H7 (cell line): ENCODE measurements at places on chromosomes 7 and 10. TPM values are rescaled to one million over a fixed set of nuclear protein-coding genes. Genes with fewer than 3 reads are reported as not detected.
A peak's percentile ranks its signal among the peaks of the same experiment; 100 is the strongest.

DNA sequence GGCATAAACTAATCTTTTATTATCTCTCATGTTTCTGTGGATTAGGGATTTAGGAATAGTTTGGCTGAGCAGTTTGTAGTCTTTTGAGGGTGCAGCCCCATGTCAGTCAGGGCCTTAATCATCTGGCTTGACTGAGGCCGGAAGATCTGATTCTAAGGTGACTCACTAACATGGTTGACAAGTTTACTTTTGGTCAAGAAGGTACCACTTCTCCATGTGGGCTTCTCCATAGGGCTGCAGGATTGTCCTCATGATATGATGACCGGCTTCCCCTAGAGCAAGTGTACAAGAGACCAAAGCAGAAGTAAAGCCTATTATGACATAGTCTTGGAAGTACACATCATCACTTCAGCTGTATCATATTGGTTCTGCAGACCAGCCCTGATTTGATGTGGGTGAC is 45.9 kb upstream of the OIT3 start:
- no peak for DNase-seq

DNA sequence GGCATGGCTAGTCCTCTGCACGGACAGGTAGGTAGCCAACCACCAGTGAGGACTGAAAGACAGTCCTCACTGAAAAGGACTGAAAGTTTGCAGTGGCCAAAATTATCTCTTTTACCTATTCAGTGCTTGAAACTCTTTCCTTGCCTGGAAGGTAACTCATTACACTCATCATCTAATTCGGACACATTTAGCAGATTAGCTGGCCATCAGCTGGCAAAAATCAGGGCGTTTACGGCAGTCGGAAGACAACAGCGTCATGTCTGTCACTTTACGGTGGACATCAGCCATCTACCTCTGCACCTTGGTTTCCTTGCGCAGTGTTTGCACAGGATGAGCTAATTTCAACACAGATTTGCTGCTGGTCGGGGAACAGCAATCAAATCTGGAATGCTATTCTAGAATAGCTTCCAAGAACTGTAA is 740 bp downstream of the ANXA7 start:
- peak; percentile 42 for DNase-seq

GRCh38 chr7:139035586-139036353 is at the start of gene ZC3HAV1L:
Gene ZC3HAV1L (minus strand): TSS chr7:139036042. CDS start chr7:139036017, 25 bp downstream.
- DNase-seq = peak; percentile 80

- DNase-seq = no peak
These were observed 128.7 kb downstream of the SAMD9 start for GRCh38 chr7:92988941-92989545.

DNA sequence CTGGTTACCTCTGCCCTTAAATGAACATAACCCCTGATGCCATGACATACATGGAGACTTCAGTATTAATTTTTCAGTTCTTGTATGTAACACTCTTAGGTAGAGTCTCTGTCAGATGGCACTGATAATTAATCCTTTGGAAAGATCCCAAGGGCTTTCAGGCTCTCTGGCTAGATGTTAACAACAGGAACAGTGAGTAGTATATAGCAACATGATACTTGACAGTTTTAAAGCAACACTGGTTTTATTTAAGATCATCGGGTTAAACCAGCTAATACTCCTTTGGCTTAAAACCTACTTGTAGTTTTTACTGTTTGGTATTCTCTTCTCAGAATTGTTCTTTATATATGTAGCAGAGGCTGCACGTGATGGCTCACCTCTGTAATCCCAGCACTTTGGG is 27.3 kb downstream of the AHCYL2 start:
- no peak for DNase-seq

The CTAGE15 gene
- 0.28 and 1.7 TPM in 2 replicates for total RNA-seq

The WAC gene
- 71.0 and 99.9 TPM in 2 replicates for total RNA-seq

- DNase-seq = peak; percentile 7
These were observed 82.6 kb upstream of the LRRC4 start for GRCh38 chr7:128113839-128114238.

- DNase-seq = no peak
These were observed 1.5 kb downstream of the UMAD1 start for GRCh38 chr7:7642081-7642480.

GRCh38 chr10:93947055-93947454 is 46.7 kb upstream of the PLCE1 start:
- no peak for DNase-seq

The C7orf33 gene
- total RNA-seq = not detected in 2 replicates

GRCh38 chr7:7156663-7157062 is 25.7 kb upstream of the C1GALT1 start:
- DNase-seq = no peak

DNA sequence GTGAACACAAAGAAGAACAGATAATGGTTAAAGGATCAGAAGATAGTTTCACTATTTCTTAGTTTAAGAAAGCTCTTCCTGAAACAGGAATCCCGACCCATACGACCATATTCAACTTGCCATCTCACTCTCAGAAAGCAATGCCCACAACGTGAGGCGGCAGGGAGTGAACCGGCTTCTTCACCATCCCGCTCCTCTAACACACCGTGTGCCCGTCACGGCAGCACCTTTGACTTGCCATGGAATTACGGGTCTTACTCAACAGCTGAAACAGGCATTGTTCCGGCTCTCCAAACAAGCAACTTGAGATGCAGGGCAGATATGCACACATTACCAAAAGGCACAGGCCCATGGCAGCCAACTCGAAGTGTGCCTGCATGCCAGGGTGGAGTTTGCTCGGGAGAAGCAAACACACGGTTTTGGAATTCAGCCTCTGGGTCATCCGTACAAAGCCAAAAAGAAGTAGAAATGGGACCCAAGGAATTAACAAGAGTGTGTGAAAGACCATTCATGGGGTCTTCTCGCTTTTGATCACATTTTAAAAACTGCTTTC is 293.6 kb downstream of the DNAJB6 start:
- no peak for DNase-seq

- no peak for DNase-seq
These were observed 108.4 kb downstream of the HIPK2 start for GRCh38 chr7:139669106-139670061.

The OPALIN gene
- not detected in 2 replicates for total RNA-seq

DNA sequence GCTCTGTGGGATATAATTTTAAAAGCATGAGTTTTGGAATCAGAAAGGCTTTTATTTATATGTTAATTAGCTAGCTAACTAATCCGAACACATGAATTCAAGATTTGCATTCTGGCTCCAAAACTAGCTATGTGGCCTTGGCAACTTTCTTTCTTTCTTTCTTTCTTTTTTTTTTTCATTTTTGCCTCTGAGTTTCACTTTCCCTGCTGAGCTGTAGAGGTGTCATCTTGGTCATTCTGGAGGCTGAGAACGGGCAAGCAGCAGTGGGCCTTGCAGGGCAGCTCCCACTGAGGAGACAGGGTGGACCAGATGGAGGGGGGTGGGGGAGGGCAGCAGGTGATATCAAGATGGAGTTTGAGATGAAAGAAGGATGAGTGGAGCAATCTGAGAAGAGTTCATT is 24.8 kb upstream of the SFMBT2 start:
- DNase-seq = no peak

The GIMAP8 gene
- not detected in 2 replicates for total RNA-seq

DNA sequence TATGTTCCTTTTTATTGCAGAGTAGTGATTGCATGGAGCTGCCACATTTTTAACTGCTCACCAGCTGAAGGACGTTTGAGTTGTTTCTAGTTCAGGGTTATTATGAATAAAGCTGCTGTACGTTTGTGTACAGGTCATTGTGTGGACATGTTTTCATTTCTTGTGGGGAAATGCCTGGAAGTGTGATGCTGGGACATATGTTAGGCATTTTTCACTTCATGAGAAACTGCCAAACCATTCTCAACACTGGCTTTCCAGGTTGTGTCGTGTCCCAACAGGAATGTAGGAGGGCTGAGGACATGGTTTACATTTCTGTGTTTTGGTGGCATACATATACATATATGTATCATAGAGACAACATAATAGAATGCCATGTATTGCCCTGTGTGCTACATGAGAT is 73.0 kb downstream of the NEURL1 start:
- DNase-seq = no peak

The SUFU gene
- 3.5 and 4.2 TPM in 2 replicates for total RNA-seq

DNA sequence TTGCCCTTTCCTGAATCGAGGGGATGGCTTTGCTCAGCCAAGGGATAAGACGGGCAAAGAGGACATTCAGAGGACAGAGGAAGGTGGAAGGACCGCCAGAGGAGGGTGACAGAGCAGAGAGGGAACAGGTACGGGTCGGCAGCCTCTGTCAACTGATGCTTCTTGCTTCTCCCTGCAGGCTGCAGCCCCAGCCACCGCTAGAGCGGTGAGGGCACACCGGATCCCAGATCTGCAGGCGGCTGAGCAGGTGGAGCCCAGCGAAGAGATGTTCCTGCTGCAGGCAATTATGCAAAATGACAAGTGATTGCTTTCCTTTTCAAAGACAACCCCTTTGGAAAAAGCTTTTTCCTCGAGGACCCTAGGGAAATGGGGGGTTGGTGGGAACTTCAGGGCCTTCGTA is 181.9 kb upstream of the ANKRD30A start:
- DNase-seq = no peak
